ENCODE measurements at places on chromosomes 5 and 9.

DNA sequence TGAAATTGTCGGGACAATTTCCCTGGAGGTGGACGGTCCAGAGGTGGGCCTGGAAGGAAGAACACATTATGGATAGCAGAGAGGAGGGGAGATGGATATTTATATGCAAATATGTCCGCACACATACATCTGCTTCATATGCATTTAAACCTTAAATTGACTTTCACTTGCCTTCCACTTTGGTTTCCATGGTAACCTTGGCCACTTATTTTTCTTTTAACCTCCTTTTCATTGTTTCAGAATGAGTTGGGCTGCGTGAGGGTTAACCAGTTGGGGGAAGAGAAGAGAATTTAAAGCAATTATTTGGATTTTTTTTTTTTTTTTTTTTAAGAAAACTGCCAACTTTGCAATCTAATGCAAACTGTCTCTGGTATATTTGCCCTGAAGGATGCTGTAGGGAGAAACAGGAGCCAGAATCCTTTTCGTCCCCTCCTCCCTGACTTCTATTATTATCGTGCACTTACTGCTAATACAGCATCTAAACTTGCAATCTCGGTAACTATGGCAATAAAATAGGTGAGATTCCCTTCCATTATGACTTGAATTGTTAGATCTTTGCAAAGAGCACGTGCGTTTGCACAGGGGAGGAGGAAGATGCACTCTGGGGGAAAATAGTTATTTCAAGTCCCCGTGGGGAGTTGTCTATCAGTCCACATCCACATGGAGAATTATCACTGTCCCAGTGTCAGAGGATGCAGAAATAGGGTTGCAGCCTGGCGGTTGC, 35.6 kb downstream of the TLR4 start:
- DNase-seq: no peak

DNA sequence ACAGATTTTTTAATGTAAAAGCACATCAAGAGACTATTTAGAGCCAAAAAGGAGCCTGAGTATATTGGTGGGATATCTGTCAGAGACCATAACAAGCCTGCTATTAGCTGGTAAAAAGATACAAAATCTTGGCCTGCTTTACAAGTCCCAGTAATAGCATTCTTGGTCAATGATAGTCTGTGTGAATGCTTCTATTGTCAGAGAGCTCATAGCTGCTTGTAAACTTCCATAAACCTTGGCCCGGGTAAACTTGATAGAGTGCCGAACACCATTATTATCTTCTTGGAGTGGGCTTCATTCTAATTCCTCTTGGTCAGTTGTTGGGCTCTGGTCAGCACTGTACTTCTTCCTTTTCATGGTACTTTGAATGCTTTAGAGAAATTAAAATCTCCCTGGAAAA, 64.0 kb downstream of the UBAP1 start:
- DNase-seq: no peak

GRCh38 chr9:120350596-120350995, 229.4 kb downstream of the CDK5RAP2 start:
- no peak for DNase-seq

GRCh38 chr9:2872250-2872930, 28.5 kb upstream of the PUM3 start:
- peak; percentile 10 for DNase-seq

- DNase-seq: no peak
Observed at GRCh38 chr5:10642367-10642766, 78.5 kb downstream of the ANKRD33B start.

GRCh38 chr5:177600508-177601018, 631 bp downstream of the B4GALT7 start:
- peak; percentile 9 for DNase-seq
